Ovary (tissue), 10 donors: ENCODE measurements at places on chromosomes 2 and 18. TPM values are rescaled to one million over a fixed set of nuclear protein-coding genes. Genes with fewer than 3 reads are reported as not detected.

GRCh38 chr2:111983478-111984212, 71.4 kb upstream of the TMEM87B start:
- no peaks in the 10 kb centered on the region for H3K36me3 ChIP-seq
- H3K27me3 ChIP-seq = no peaks in the 10 kb centered on the region
- H3K27ac ChIP-seq = no peak overlapping the region
- no peak for DNase-seq

GRCh38 chr18:25454730-25455129, 102.8 kb upstream of the ZNF521 start:
- H3K4me3 ChIP-seq = no peak overlapping the region
- DNase-seq = no peak
- H3K27me3 ChIP-seq = no peaks in the 10 kb centered on the region
- H3K4me1 ChIP-seq = no peaks in the 10 kb centered on the region
- no peaks in the 10 kb centered on the region for H3K36me3 ChIP-seq

DNA sequence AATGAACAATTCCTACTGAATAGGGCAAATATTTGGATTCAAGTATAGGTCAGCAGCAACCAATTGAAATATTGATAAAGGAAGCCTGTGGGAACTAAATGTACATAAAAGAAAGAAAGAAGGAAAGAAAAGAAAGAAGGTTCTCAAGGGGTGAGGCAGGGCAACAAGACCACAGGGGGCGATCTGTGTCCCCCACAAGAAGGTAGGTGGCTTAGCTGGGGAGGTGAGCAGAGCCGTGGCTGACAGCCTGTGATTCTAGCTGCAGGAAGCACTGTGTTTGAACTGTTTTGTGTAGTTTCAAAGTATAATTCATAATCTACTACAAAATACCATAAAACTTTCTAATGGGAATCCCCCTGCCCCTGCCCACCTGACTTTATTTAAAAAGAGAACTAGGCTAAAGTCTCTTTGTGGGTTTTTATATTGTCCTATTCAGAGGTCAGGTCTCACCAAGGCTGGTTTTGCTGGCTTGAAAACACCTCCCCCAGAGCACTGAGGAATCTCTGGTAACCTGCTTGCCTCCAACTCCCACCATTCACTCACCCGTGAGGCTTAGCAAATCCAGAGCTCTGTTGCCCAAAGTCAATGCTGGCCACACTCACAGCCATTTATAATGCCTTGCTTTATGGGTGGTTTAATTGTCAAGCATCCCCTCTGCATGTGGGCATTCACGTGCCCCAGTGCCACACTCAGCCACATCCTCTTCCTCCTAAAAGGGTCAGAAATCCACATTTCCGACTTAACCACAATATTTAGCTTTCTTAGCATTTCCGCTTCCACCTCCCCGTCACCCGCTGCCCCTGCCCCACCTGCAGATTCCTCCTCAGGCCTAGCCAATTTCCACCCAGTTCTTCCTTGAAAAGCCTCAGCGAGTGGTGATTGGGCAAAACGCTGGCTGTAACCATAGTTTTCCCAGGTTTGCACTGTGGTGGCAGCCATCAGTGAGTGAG, 36.4 kb upstream of the LMAN1 start:
- no peaks in the 10 kb centered on the region for H3K4me1 ChIP-seq
- H3K27ac ChIP-seq = no peak overlapping the region
- no peak for DNase-seq
- H3K4me3 ChIP-seq = no peak overlapping the region

- H3K4me3 ChIP-seq = no peak overlapping the region
- H3K4me1 ChIP-seq = no peaks in the 10 kb centered on the region
- no peak overlapping the region for H3K27ac ChIP-seq
- no peaks in the 10 kb centered on the region for H3K36me3 ChIP-seq
- no peak for DNase-seq
Observed at GRCh38 chr2:15660491-15661294, 69.0 kb downstream of the DDX1 start.

- no peaks in the 10 kb centered on the region for H3K36me3 ChIP-seq
- H3K27me3 ChIP-seq = no peaks in the 10 kb centered on the region
- H3K4me3 ChIP-seq = no peak overlapping the region
- H3K27ac ChIP-seq = no peak overlapping the region
- DNase-seq = peak; percentile 53
Observed at GRCh38 chr2:240200230-240201051, 60.0 kb upstream of the OTOS start.

- DNase-seq = no peak
- no peaks in the 10 kb centered on the region for H3K4me1 ChIP-seq
- no peaks in the 10 kb centered on the region for H3K27me3 ChIP-seq
- H3K27ac ChIP-seq = no peak overlapping the region
- no peaks in the 10 kb centered on the region for H3K36me3 ChIP-seq
- H3K4me3 ChIP-seq = no peak overlapping the region
Observed at GRCh38 chr18:68608851-68609490, 105.9 kb downstream of the TMX3 start.

MC5R gene
- total RNA-seq = not detected
